Ovary (tissue), 10 donors: ENCODE measurements at places on chromosomes 5 and 9. TPM values are rescaled to one million over a fixed set of nuclear protein-coding genes. Genes with fewer than 3 reads are reported as not detected.

- no peaks in the 10 kb centered on the region for H3K27me3 ChIP-seq
- peak; percentile 85 for DNase-seq
- H3K27ac ChIP-seq: peak overlapping the region; percentile 86
- H3K36me3 ChIP-seq: no peaks in the 10 kb centered on the region
- H3K4me3 ChIP-seq: peak overlapping the region; percentile 7
- H3K4me1 ChIP-seq: peaks cover 49% of the 10 kb centered on the region
Measured at GRCh38 chr5:38467353-38468040, 88.9 kb downstream of the LIFR start.

DNA sequence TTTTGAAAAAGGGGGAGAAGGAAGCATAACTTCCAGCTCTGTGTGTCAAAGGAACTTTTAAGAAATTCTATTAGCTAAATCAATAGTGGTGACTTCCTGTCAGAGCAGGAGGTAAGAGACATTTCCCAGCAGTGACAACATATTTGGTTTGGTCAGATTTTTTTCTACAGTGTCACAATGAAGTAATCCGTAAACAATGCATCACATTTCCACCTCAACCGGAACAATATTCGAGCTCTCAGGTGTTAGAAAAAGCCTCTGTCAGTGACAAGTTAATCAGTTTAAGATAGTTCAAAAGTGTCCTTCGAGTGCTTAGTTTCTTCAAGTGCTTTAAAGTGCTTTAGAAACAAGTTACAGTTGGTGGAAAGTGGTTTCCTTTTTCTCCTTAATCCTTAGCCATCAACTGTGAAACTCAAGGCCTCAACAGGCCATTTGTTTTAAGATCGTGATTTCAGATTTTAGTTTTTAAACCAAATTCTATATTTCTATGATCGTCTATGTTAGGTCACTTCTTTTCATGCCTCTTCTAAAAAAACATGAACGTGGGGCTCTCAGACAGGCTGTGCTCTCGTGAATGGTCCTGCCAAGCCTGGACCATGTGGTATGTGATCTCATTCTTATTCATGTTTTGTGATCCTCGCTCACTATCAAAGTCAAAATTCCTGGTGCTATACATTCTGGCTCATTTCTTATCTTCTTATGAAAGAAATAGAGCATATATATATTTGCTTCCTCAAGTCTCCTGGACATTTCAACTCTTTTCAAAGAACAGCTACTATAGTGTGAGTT is 181.9 kb upstream of the HMHB1 start:
- H3K27me3 ChIP-seq: no peaks in the 10 kb centered on the region
- H3K4me1 ChIP-seq: no peaks in the 10 kb centered on the region
- no peak overlapping the region for H3K4me3 ChIP-seq

The TXNDC8 gene
- total RNA-seq: not detected

The FOXI1 gene
- total RNA-seq: not detected

DNA sequence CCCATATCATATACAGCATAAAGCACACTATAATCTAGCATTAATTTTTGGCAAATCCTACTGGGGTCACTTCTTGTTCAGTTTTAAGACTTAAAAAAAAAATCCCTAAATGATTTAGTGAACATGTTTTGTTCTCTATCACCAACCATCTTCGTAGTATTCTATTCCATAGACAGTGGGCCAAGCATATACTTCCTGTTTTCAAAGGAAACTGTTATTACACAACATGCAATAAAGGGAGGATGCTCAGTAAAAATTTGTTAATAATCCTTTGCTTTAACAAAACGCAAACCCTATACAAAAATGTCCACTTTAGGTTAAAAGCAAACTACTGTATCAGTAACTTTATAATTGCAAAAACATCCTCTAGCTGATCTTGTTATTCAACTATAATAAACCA is 13.0 kb downstream of the CCNH start:
- no peaks in the 10 kb centered on the region for H3K27me3 ChIP-seq
- H3K27ac ChIP-seq: no peak overlapping the region
- no peaks in the 10 kb centered on the region for H3K36me3 ChIP-seq

- no peaks in the 10 kb centered on the region for H3K36me3 ChIP-seq
- H3K27ac ChIP-seq: no peak overlapping the region
- peak overlapping the region; percentile 76 for H3K4me3 ChIP-seq
- H3K4me1 ChIP-seq: peaks cover 7% of the 10 kb centered on the region
Measured at GRCh38 chr5:176387384-176387925, 943 bp downstream of the NOP16 start.

The SUSD3 gene
- 44.3 TPM for total RNA-seq

GRCh38 chr9:129102791-129103594 is 7.6 kb downstream of the CRAT start:
- H3K27me3 ChIP-seq: no peaks in the 10 kb centered on the region
- DNase-seq: no peak
- H3K4me1 ChIP-seq: no peaks in the 10 kb centered on the region
- H3K4me3 ChIP-seq: no peak overlapping the region
- H3K27ac ChIP-seq: no peak overlapping the region
- H3K36me3 ChIP-seq: no peaks in the 10 kb centered on the region

- H3K4me1 ChIP-seq: no peaks in the 10 kb centered on the region
- no peak overlapping the region for H3K27ac ChIP-seq
- H3K36me3 ChIP-seq: no peaks in the 10 kb centered on the region
- H3K27me3 ChIP-seq: no peaks in the 10 kb centered on the region
- H3K4me3 ChIP-seq: no peak overlapping the region
- DNase-seq: no peak
Measured at GRCh38 chr5:125236007-125236406, 489.6 kb upstream of the ZNF608 start.

The RELL2 gene
- total RNA-seq: 0.97 TPM

DNA sequence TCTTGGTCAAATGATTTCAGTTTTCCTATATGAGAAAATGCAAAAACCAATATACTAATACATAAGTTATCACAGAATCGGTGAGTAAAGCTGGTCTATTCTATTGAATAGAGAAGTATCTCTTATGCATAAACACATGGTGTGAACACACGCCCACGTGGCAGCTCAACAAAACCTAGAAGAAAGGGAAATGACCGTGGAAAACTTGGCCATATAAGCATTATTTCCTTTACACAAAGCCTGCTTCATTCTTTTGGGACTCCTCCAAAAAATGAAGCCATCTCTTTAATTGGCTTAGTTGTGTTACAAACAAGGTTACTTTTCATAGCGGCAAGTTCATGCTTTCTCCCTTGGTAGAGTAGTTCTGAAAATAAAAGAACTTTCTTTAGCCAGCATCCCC is 183.2 kb downstream of the TMEM161B start:
- no peaks in the 10 kb centered on the region for H3K4me1 ChIP-seq
- no peaks in the 10 kb centered on the region for H3K36me3 ChIP-seq
- H3K27ac ChIP-seq: no peak overlapping the region
- no peaks in the 10 kb centered on the region for H3K27me3 ChIP-seq
- H3K4me3 ChIP-seq: no peak overlapping the region

The THBS4 gene
- total RNA-seq: 9.8 TPM

GRCh38 chr9:88873635-88874034 is 117.6 kb upstream of the S1PR3 start:
- H3K36me3 ChIP-seq: no peaks in the 10 kb centered on the region
- no peak overlapping the region for H3K4me3 ChIP-seq
- H3K27me3 ChIP-seq: no peaks in the 10 kb centered on the region
- H3K4me1 ChIP-seq: peaks cover 3% of the 10 kb centered on the region
- no peak for DNase-seq
- no peak overlapping the region for H3K27ac ChIP-seq

- no peaks in the 10 kb centered on the region for H3K4me1 ChIP-seq
- no peaks in the 10 kb centered on the region for H3K27me3 ChIP-seq
- no peaks in the 10 kb centered on the region for H3K36me3 ChIP-seq
- H3K27ac ChIP-seq: no peak overlapping the region
- H3K4me3 ChIP-seq: no peak overlapping the region
Measured at GRCh38 chr5:5738797-5739489, 316.5 kb downstream of the ICE1 start.

- no peak overlapping the region for H3K4me3 ChIP-seq
- no peaks in the 10 kb centered on the region for H3K4me1 ChIP-seq
- DNase-seq: no peak
- H3K36me3 ChIP-seq: no peaks in the 10 kb centered on the region
- H3K27ac ChIP-seq: no peak overlapping the region
Measured at GRCh38 chr5:110817459-110817858, 78.7 kb downstream of the SLC25A46 start.

- no peak for DNase-seq
- no peak overlapping the region for H3K4me3 ChIP-seq
- H3K27me3 ChIP-seq: no peaks in the 10 kb centered on the region
- H3K36me3 ChIP-seq: no peaks in the 10 kb centered on the region
- H3K27ac ChIP-seq: no peak overlapping the region
Measured at GRCh38 chr9:123329329-123329955, 26.6 kb upstream of the CRB2 start.

GRCh38 chr9:7341571-7341970 is 458.0 kb downstream of the DMAC1 start:
- no peaks in the 10 kb centered on the region for H3K27me3 ChIP-seq
- H3K27ac ChIP-seq: no peak overlapping the region
- H3K36me3 ChIP-seq: no peaks in the 10 kb centered on the region
- no peaks in the 10 kb centered on the region for H3K4me1 ChIP-seq

- H3K27ac ChIP-seq: no peak within 1 kb of the TSS
- peak within 1 kb of the TSS; percentile 45 for H3K4me3 ChIP-seq
- H3K36me3 ChIP-seq: no peaks in the 10 kb centered on the region
- peak; percentile 68 for DNase-seq
- no peaks in the 10 kb centered on the region for H3K27me3 ChIP-seq
Measured at GRCh38 chr5:156326718-156327259, at the start of gene SGCD. Gene SGCD (plus strand): TSS chr5:156327164.

The JAKMIP2 gene
- total RNA-seq: 0.15 TPM

DNA sequence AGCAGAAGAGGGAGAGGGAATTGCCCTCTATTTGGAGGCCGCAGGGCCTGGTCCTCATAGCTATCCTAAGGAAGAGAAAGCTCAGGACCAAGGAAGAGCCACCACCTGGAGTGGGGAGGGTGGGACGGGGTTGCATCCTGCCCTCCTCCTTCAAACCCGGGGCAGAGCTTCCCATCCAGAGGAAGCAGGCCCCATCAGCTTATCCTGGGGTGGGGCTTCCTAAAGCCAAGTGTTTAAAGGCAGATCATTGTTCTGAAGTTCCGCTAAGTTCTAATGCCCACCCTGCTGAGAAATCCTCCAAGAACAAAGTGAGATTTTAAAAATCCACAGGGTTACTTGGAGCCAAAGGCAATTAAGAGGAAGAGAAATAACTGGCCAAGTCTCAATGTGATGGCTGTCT is 210.3 kb downstream of the C9orf152 start:
- no peaks in the 10 kb centered on the region for H3K27me3 ChIP-seq
- H3K4me1 ChIP-seq: no peaks in the 10 kb centered on the region
- H3K27ac ChIP-seq: no peak overlapping the region
- no peak overlapping the region for H3K4me3 ChIP-seq

The NIM1K gene
- 0.38 TPM for total RNA-seq

GRCh38 chr5:38414348-38414747 is 142.1 kb downstream of the LIFR start:
- no peak for DNase-seq
- no peaks in the 10 kb centered on the region for H3K4me1 ChIP-seq
- no peak overlapping the region for H3K27ac ChIP-seq
- H3K4me3 ChIP-seq: no peak overlapping the region

- H3K4me1 ChIP-seq: no peaks in the 10 kb centered on the region
- no peak overlapping the region for H3K27ac ChIP-seq
Measured at GRCh38 chr5:164119806-164120447, 614.5 kb downstream of the MAT2B start.

GRCh38 chr9:75909776-75910175 is 19.3 kb downstream of the PCSK5 start:
- DNase-seq: no peak
- H3K27ac ChIP-seq: no peak overlapping the region
- H3K4me1 ChIP-seq: peaks cover 7% of the 10 kb centered on the region
- no peak overlapping the region for H3K4me3 ChIP-seq
- H3K36me3 ChIP-seq: no peaks in the 10 kb centered on the region
- no peaks in the 10 kb centered on the region for H3K27me3 ChIP-seq

DNA sequence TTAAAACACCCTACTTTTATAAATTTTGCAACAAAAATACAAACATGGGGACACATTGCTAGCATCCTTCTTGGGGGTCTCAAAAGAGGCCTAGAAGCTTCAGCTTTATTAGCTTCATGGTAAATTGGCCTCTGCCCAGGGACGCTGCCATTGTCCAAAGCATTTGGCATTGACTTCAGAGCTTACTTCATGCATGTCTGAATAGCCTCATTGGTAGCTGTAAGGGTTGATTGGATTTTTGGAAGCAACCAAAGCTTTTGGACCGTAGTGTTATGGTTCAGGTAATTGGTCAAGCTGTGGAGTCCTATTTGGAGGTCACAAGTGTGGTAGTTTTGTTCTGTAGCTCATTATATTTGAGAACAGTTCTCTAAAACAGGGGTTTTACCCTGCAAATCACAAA is 411.7 kb upstream of the SLC24A2 start:
- no peaks in the 10 kb centered on the region for H3K27me3 ChIP-seq
- H3K27ac ChIP-seq: no peak overlapping the region
- H3K4me3 ChIP-seq: no peak overlapping the region
- H3K4me1 ChIP-seq: no peaks in the 10 kb centered on the region
- no peak for DNase-seq
- H3K36me3 ChIP-seq: no peaks in the 10 kb centered on the region

The GNA14 gene
- total RNA-seq: 7.9 TPM

GRCh38 chr9:91162784-91163443 is 198.8 kb downstream of the AUH start:
- H3K4me3 ChIP-seq: no peak overlapping the region
- no peak for DNase-seq
- no peaks in the 10 kb centered on the region for H3K36me3 ChIP-seq
- H3K27me3 ChIP-seq: no peaks in the 10 kb centered on the region

GRCh38 chr9:36749461-36749860 is 176.8 kb downstream of the MELK start:
- H3K4me1 ChIP-seq: no peaks in the 10 kb centered on the region
- H3K36me3 ChIP-seq: no peaks in the 10 kb centered on the region
- H3K27ac ChIP-seq: no peak overlapping the region

DNA sequence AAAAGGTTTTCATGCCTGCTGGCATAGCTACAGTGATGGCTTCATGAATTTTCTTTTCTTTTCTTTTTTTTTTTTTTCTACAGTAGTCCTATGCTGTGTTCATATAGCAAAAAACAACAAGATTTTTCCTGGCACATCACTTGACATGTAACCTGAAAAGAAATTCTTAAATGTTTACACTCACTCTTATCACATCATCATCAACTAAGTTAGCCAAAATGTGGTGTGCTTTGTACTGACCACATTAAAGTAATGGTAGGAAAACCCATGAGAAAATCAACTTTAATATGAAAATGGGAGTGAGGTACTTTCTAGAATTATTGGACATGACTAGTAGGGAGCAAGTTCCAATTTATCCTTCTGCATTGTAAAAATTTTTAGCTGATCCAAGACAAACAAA is 146.7 kb downstream of the SSBP2 start:
- no peaks in the 10 kb centered on the region for H3K4me1 ChIP-seq
- no peak overlapping the region for H3K27ac ChIP-seq
- H3K4me3 ChIP-seq: no peak overlapping the region
- H3K27me3 ChIP-seq: no peaks in the 10 kb centered on the region

The C5orf58 gene
- not detected for total RNA-seq

- peaks cover 6% of the 10 kb centered on the region for H3K4me1 ChIP-seq
- H3K4me3 ChIP-seq: no peak overlapping the region
- no peaks in the 10 kb centered on the region for H3K27me3 ChIP-seq
Measured at GRCh38 chr9:87405677-87406542, 91.8 kb upstream of the DAPK1 start.

The TAF1L gene
- not detected for total RNA-seq
